ENCODE measurements at places on chromosomes 7 and 10.
A peak's percentile ranks its signal among the peaks of the same experiment; 100 is the strongest.

DNA sequence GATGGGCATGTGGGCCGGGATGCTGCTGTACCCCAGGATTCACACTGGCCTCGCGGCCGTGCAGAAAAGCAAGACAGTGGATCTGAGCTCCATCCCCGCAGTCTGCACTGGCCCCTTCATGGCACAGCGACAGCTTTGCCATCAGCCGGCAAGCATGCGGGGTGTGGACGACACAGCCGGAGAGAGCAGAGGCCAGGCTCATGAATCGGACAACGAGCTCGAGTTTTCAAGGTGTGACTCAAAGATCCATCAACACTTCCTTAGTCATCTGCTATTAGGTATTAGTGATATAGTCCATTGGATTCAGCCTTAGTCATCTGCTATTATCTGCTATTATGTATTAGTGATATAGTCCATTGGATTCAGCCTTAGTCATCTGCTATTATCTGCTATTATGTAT, 254.7 kb downstream of the KLF6 start:
- DNase-seq = no peak

GRCh38 chr7:71626206-71626605, 494.3 kb downstream of the GALNT17 start:
- DNase-seq = no peak

DNA sequence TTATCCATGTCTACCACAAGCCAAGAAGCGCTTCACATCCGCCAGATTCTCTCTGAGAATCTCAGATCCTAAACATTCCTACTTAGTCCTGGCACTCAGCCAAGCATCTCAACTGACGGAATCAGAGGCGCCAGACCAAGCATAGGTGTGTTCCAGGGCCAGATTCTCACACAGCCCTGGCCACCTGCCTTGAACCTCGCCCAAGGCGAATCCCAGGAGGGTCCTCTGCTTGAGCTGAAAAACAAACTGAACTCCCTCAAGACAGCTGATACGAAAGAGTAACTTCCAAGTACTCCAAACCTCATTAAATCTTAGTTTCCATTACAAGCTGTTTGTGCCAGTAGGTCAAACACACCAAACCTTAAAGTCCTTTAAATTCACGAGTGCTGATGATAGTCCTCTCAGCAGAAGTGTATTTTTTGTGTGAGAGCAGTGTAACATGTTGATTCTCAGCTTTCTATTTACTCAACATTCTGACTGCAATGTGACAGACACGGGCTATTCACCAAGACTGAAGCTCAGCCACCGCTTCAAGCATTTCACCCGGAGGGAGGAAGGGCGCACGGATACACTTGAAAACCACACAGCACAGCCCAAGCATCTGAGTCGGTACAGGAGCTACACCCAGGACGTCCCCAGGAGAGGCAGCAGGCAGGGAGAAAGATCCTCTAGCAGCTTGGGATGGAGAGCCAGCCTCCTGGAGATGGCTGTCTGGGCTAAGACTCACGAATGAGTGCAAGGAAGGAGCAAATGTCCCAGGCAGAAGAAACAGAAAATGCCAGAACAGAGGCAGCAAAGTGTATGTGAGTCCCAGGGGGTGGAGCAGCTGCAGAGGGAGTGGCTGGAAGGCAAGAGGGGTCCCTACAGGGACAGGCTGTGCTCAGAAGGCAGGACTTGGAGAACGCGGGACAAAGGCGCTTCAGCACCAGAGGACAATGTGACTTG, 6.0 kb downstream of the PARD3 start:
- DNase-seq = no peak

DNA sequence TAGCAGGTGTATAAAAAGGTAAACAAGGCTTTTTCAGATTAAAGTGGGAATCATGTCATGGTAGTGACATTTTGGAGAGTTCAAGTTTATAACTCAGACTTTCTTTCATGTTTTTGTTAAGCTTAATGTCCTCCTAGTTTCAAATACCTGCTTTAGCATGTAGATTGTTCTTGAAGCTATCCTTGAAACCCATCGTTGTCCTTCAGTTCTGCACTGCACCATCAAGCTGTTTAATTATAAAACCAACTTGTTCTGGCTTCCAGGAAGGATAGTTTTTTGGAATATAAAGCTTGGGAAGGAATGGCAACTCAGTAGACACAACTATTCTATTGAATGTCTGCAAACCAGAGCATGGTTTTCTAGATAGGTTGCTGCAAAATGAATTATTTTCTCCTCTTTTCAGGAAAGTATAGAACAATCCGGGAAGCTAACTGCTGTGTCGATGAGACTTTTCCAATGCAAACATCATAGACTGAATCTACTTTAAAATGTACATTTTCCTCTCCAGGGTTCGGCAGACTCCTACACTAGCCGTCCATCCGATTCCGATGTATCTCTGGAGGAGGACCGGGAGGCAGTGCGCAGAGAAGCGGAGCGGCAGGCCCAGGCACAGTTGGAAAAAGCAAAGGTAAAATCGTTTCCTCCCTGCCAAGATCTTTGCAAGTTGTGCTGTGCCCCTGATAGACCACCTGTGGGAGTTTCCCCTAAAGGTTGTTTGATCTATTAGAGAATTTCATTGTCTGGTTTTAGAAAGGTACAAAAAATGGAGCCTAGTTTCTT, 249.8 kb downstream of the NSUN6 start:
- no peak for DNase-seq

GRCh38 chr10:69583106-69583505, 9.9 kb upstream of the NEUROG3 start:
- DNase-seq = no peak

DNA sequence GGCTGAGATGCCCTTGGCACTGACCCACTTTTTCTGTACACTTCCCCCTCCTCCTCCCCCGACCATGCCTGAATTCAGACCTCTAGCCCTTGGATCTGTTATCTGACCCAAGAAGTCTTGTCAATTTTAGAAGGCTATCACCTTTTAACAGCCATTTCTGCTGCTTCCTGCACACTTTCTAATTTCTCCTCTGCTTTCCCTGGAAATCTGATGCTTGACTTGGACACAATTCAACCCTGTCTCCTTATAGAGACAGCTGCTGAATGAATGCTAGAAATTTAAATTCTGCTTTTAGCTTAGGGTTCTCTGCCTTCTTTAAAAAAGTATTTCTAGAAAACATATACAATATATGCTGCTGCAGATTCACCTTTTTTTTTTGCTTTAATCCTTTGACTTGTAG, 417.9 kb upstream of the KLF6 start:
- DNase-seq = no peak

GRCh38 chr10:103820101-103821062, 35.0 kb downstream of the SH3PXD2A start:
- no peak for DNase-seq

DNA sequence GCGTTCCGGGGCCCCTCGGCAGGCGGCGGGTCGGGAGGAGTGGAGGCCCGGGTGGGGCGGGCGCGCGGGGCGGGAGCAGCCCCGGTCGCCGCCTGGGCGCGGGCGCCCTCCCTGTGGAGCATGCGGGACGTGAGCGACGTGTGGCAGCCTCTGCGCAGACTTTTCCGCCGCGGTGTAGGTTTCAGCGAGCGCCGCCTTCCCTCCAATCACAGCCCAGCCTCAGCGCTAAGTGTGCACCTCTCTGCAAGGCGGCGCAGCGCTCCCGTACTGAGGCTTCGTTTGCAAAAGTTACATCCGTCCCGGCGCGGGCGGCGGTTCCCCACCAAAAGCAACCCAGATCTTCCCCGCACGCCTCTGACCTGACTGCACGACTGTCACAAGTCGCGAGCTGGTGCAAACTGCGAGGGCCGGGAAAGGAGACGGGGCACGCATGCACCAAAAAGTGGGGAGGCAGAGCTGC, 1.2 kb upstream of the PFKFB3 start:
- DNase-seq = peak; percentile 83

GRCh38 chr10:22369434-22370072, 24.3 kb downstream of the SPAG6 start:
- no peak for DNase-seq

DNA sequence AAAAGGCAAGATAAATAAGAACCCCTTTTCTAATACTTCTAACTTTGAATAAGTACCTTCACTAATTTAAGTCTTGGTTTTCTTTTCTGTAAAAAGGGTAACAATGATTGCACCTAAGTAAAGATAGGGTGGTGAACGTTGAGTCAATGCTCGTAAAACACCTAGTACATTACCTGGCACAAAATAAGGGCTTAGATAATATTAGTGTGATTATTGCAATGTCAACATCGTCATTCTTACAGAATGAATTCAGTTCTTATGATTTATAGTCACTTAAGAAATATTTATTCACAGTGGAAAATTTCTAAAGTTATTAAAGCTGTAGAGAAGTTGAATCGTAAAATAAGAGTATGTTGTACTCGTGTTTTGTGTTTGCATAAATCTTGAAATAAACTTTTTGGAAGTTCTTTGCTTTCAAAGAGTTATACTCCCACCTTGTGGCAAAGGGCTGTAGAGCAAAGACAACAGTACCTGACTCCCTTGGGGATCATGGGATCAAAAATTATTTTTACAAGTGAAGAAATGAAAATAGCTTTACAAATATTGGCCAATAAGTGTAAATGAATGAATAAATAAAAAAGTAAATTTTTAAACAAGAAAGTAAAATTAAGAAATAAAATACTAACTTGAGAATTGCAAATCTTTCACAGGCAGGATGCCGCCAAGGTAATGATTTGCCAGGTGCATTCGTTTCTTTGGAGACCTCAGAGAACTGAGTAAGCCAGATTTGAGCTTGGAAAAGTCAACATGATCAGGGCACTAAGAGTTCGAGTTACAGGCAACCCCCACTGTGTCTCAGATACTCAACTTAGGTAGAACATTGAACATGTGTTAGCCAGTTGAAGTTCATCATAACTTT, 285.8 kb upstream of the CACNA2D1 start:
- no peak for DNase-seq

- no peak for DNase-seq
Observed at GRCh38 chr7:16926283-16926682, 44.5 kb upstream of the AGR3 start.
